Activated T-helper 2 cell treated with anti-CD3 and anti-CD28 coated beads, Interferon-gamma antibody, Interleukin-2, Interleukin-4, amounts not matched to agents 10 μg/mL and 5 μg/mL and 100 μg/mL, durations not matched to agents 14 hours and 24 hours and 36 hours (primary cell): ENCODE measurements at places on chromosomes 5 and 9. TPM values are rescaled to one million over a fixed set of nuclear protein-coding genes. Genes with fewer than 3 reads are reported as not detected.
A peak's percentile ranks its signal among the peaks of the same experiment; 100 is the strongest.

DNA sequence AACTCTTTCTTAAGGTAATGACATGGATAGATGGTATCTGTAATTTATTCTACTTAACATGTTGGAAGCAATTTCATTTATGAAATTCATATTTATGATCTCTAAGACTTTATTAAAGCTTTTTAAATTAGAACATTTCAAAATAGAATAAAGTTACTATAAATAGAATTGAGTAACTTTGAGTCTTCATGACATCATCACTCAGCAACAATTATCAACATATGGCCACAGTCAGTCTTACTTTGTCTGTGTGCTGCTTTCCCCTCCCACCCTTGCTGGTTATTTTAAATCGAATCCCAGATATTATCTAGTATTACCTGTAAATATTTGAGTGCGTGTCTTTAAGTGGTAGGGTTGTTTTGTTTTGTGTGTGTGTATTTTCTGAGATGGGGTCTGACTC, 65.2 kb downstream of the IPO11 start:
- H3K27me3 ChIP-seq: no peaks in the 10 kb centered on the region
- H3K27ac ChIP-seq: no peak overlapping the region
- DNase-seq: no peak
- no peak overlapping the region for H3K4me3 ChIP-seq

DNA sequence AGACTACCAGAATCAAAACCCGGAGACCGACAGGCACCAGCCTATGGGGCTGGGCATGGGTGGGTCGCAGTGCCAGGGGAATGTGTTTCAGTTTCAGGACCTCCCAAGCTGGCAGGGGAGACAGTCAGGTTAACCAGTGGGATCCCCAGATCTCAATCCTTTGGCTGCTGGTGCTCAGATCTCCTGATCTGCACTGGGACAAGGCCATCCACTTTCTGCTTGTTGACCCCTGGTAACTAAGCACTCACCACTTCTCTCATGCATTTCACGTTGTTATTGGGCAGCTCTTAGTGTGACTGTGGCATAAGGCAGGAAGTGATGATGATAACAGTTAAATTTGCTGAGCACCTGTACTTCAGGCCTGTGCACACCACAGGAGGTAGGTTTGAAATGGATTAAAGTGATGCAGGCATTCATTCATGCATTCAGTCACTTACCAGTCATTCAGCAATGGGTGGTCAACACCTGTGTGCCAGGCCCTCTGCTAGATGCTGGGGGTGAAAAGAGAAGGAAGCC, 42.1 kb upstream of the STXBP1 start:
- peak; percentile 52 for DNase-seq
- H3K36me3 ChIP-seq: no peaks in the 10 kb centered on the region
- peak overlapping the region; percentile 84 for H3K27ac ChIP-seq
- peak overlapping the region; percentile 79 for H3K4me3 ChIP-seq

OCLN gene
- 0.11 and 0.21 TPM in 2 replicates for total RNA-seq

- no peak overlapping the region for H3K4me3 ChIP-seq
- H3K4me1 ChIP-seq: peaks cover 3% of the 10 kb centered on the region
- no peak for DNase-seq
Measured at GRCh38 chr9:128657796-128658195, 1.1 kb upstream of the DYNC2I2 start.

TYRP1 gene
- total RNA-seq: not detected in 2 replicates

- peaks cover 5% of the 10 kb centered on the region for H3K4me1 ChIP-seq
- peaks cover 12% of the 10 kb centered on the region for H3K27me3 ChIP-seq
- no peak overlapping the region for H3K4me3 ChIP-seq
Measured at GRCh38 chr9:76643399-76644117, 120.7 kb upstream of the PCA3 start.

PTPN3 gene
- total RNA-seq: 9.2 and 9.4 TPM in 2 replicates

DNA sequence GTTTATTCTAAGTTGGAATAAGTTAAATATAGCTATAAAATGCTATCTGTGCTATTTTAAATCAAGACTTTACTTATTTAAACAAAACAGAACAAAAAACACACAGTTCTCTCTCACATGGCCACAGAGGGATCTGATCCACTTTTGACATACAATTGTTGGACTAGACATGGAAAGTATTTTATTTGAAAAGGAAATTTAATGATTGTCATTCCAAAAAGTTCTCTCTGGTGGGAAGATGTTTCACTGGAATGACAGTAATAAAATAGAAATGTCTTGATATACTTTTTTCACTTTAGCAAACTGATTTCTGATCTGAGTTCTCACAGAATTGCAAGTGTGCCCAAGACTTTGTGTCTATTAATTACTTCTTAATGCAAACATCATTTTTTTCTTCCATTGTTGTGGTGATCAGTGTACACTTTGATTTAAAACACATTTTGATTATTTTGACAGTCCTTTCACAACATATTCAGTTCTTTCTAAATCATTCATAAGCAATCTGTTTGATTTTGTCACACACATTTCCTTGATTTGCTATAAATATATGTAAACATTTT, 30.1 kb upstream of the MINAR2 start:
- no peaks in the 10 kb centered on the region for H3K27me3 ChIP-seq
- no peak for DNase-seq
- no peak overlapping the region for H3K4me3 ChIP-seq
- H3K4me1 ChIP-seq: no peaks in the 10 kb centered on the region
- no peaks in the 10 kb centered on the region for H3K36me3 ChIP-seq

GRCh38 chr5:171205375-171205774, 103.7 kb upstream of the TLX3 start:
- H3K36me3 ChIP-seq: no peaks in the 10 kb centered on the region
- no peaks in the 10 kb centered on the region for H3K4me1 ChIP-seq
- DNase-seq: no peak
- H3K27me3 ChIP-seq: peaks cover 11% of the 10 kb centered on the region

NPR3 gene
- 0.02 TPM in 1 of 2 replicates, not detected in the other for total RNA-seq

PPP3R2 gene
- total RNA-seq: not detected in 2 replicates

GADD45G gene
- 18.4 and 19.9 TPM in 2 replicates for total RNA-seq

DNA sequence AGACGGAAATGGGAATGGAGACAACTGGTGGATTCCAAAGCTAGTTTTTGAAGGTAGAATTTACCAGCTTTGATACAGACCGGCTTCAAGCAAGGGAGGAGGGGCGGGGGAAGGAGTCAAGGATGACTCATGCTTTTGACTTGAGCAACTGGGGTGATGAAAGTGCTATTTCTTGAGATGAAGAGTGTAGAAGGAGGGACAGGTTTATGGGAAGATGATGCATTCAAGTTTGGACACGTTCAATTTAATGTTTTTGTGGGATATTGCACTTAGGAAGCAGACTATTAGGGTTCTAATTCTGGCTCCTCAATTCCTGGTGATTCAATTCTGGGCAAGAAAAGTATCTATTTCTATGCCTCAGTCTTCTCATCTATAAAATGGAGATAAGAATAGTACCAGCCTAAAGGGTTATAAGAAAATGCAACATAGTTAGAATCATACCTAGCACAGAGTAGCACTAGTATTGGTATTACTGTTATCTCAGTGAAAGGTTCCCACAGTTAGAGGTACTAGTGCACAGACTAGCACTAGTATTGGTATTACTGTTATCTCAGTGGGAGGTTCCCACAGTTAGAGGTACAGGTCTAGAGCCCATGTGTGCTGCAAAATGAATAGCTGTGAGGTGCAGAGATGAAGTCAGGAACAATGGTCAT, 4.6 kb downstream of the NIPAL4 start:
- H3K4me1 ChIP-seq: peaks cover 32% of the 10 kb centered on the region
- peaks cover 17% of the 10 kb centered on the region for H3K27me3 ChIP-seq
- peaks cover 16% of the 10 kb centered on the region for H3K36me3 ChIP-seq
- H3K27ac ChIP-seq: peak overlapping the region; percentile 82

RANBP17 gene
- total RNA-seq: not detected in 2 replicates

GRCh38 chr5:142913728-142914338, 143.7 kb downstream of the ARHGAP26 start:
- no peak overlapping the region for H3K4me3 ChIP-seq
- no peak for DNase-seq
- peaks cover 3% of the 10 kb centered on the region for H3K4me1 ChIP-seq
- H3K27me3 ChIP-seq: no peaks in the 10 kb centered on the region

GRCh38 chr9:4862506-4863250, 69.9 kb downstream of the RCL1 start:
- no peaks in the 10 kb centered on the region for H3K27me3 ChIP-seq
- H3K4me3 ChIP-seq: no peak overlapping the region
- H3K36me3 ChIP-seq: peaks cover 78% of the 10 kb centered on the region
- H3K27ac ChIP-seq: no peak overlapping the region
- DNase-seq: no peak
- H3K4me1 ChIP-seq: peaks cover 55% of the 10 kb centered on the region

PCDHGA12 gene
- total RNA-seq: 0.11 and 0.16 TPM in 2 replicates

DNA sequence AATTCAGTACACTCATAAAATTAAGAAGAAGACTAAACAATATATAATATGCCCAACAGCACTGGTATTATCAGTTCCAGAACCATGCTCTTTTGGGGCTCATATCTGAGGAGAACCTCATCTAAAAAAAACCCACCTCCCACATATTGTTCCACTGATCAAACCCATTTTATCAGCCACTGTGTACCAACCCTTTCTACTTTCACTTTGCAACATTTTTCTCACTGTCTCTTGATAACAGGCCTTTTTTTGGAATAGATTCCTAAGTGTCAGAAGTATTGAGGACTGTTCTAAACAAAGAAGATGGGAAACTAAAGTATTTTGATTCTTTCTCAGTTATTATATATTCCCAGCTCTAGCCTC, 173.2 kb downstream of the GABRB2 start:
- H3K27ac ChIP-seq: no peak overlapping the region
- H3K4me1 ChIP-seq: no peaks in the 10 kb centered on the region
- H3K27me3 ChIP-seq: no peaks in the 10 kb centered on the region

- H3K4me1 ChIP-seq: no peaks in the 10 kb centered on the region
- no peak overlapping the region for H3K27ac ChIP-seq
- DNase-seq: no peak
- H3K4me3 ChIP-seq: no peak overlapping the region
Measured at GRCh38 chr5:110623874-110624273, 102.6 kb downstream of the TMEM232 start.

DNA sequence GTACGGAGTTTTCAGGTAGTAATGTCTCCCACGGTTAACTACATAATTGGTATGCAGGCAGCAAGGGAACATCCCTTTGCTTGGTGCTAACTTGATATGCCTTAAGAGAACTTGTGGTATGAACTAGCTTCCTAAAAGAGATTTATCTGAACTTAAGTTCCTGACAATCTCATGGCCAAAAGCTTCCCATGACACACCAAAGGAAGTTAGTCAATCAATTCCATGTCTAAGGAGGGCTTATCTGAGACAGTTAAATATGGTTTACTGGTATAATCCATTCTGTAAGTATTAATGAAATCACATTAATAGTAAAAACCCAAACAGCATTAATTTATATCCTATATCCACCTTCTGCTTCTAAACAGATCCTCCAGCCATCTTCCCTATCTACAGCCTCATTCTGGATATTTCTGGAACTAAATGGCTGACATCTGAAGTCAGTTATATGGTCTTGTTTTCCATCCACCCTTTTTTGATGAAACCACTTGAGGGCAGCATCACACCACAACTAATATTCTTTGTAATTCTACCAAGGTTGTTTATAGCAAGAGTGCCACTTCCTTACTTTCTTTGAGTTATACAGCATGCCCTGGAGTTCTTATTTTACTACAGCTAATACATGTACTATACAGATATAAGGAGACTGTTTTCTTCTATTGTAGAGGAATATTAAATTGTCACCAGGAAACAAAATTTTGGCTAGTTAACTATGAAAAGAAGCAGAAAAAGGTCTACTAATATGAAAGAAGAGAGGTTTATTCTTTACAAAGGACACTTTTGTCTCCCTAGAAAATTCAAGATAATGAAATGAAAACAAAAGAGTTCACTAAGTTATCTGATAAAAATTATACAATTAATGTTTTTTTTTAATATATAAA, 34.7 kb downstream of the SHOC1 start:
- H3K4me1 ChIP-seq: peaks cover 3% of the 10 kb centered on the region
- no peak overlapping the region for H3K27ac ChIP-seq
- H3K4me3 ChIP-seq: no peak overlapping the region
- DNase-seq: no peak
- no peaks in the 10 kb centered on the region for H3K27me3 ChIP-seq

DNA sequence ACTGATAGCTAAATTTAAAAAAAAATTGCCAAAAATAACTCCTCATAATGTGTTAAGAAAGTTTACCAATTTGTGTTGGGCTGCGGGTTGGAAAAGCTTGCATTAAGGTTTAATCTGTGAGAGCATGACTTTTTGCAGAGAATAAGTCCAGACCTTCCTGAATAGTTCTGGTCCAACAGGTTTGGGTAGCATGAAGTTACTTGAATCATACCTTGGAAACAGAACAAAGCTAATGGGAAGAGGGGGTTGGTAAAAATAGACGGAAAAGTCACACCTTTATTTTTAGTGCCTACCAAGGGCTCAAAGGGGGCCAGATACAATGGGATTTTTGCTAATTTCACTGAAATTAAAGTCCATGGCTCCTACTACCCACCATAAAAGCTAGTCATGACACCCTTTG, 17.1 kb upstream of the MATR3 start:
- DNase-seq: no peak
- peak overlapping the region; percentile 43 for H3K27ac ChIP-seq
- no peaks in the 10 kb centered on the region for H3K27me3 ChIP-seq
- peak overlapping the region; percentile 94 for H3K4me3 ChIP-seq
- H3K4me1 ChIP-seq: peaks cover 48% of the 10 kb centered on the region

DNA sequence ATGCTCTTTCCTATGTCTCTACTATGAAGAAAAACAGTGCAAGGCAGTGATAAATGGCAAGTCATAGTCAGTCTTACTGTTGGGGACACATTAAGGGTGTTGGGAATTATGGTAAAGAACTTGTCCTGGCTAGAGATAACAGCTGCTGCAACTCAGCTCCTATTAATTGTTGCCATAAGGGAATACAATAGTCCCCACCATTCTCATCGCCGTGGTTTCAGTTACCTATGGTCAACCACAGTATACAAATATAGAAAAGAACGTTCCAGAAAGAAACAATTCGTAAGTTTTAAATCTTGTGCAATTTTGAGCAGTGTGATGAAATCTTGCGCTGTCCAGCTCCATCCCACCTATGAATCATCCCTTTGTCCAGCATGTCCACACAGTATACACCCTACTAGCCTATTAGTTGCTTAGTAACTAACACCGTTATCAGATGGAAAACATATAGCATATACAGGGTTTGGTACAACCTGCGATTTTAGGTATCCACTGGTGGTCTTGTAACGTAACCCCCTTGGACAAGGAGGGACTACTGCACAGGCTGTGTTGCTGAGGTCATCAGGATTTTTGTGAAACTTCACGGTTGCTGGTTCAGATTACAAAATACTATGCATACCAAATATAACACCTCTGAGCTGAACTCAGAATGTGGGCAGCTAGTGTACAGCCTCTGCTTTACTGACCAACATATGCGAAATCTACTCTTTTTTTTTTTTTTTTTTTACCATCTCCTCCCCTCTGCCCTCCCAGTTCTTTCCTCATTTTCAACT, 53.5 kb downstream of the ZFR start:
- no peaks in the 10 kb centered on the region for H3K27me3 ChIP-seq
- DNase-seq: no peak
- peaks cover 74% of the 10 kb centered on the region for H3K36me3 ChIP-seq
- no peak overlapping the region for H3K4me3 ChIP-seq
- H3K27ac ChIP-seq: peak overlapping the region; percentile 28
